ENCODE measurements at places on chromosomes 7 and 10.

GRCh38 chr10:100742936-100743335 lies 2.4 kb upstream of the PAX2 start:
- no peak for DNase-seq

GRCh38 chr10:28915989-28916588 lies 238.8 kb downstream of the BAMBI start:
- no peak for DNase-seq

DNA sequence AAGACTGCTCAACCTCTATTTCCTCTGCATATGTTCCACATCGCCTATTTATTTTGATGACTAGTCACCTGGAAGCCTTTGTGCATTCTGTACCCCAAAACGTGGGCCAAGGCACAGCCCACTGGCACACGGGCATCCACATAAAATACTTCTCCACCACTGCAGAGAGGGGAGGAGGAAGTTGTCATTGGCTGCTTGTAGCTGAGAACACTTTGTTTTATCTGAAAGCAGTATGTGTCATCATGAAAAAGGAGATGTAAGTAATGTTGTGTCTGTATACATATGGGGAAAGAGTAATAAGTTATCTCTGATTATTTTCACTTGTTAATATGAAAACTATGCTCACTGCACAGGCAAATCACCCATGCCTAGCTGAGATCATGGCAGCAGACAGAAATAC lies 48.2 kb upstream of the AMPH start:
- DNase-seq = no peak

DNA sequence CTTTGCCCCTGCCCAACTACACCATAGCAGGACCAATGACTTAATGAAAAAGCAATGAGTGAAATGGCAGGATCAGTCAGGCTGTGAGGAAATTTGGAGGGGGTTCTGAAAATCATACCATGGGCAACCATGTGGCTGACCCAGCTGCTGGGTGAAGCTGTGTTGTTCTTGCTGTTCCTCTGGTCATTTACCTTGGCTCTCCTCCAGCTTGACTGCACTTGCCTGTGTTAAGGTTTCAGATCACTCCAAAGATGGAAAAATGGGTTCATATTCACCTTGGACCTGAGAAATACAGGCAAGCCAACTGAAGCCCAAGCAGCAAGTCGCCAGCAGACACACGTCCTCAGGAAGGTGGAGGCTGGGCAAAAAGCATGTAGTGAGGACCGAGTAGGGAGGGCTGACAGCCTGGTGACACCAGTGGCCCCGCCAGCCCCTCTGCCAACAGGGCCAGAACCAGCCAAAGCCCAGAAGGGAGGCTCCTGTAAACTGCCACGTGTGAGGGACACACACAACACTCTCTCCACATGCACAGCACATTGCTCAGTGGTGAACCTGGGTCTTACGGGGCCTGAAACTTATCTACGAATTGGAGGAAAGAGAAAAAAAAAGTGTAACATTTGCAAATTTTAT lies 40.1 kb downstream of the PARP12 start:
- no peak for DNase-seq

DNA sequence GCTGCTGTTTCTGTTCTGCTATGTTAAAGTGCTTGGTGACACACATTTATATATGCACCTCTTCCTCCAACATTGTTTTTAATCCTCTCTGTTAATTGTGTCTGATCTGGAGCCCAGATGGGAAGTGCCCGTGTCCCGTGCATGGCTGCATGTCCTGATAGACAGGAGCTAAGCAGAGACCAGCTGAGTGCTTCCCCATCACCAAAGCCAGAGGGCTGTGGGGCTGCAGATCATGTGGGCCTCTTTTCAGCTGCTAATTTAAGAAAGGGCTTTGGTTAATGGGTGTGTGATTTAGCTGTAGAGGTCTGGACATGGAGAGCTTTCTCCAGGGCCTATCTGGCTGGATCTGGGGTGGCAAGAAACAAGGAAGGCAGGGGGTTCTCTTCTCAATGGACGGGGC lies 96.5 kb upstream of the NPS start:
- DNase-seq = no peak

- DNase-seq = no peak
Observed at GRCh38 chr7:99201027-99201426, 6.9 kb downstream of the KPNA7 start.

DNA sequence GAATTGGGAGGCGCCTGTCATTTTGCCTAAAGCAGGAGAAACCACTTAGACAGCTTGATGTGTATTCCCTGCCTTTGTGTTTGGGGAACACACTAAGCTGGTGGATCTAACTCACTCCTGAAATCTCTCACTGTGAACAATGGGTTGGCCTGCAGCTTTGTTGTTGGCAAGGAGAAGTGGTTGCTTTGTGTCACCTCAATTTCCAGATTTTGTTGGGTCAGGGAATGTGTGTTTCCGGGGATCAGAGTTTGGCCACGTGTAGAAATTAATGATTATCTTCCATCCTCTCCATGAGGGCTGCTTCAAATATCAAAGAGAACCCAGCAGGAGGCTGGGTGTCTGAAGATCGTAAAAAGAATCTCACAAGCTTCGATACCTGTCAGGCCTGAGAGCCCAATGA lies 27.8 kb downstream of the A1CF start:
- no peak for DNase-seq

GRCh38 chr10:86287966-86288579 lies 78.5 kb downstream of the GRID1 start:
- no peak for DNase-seq

- DNase-seq = no peak
Observed at GRCh38 chr10:69516316-69516715, 56.9 kb downstream of the NEUROG3 start.

Data from activated T-cell treated with anti-CD3 and anti-CD28 coated beads, Interleukin-2, amount 50 U/mL, for 24 hours (primary cell).